Naive thymus-derived CD8-positive, alpha-beta T cell (primary cell): ENCODE measurements at places on chromosomes 6 and 20. TPM values are rescaled to one million over a fixed set of nuclear protein-coding genes. Genes with fewer than 3 reads are reported as not detected.

DNA sequence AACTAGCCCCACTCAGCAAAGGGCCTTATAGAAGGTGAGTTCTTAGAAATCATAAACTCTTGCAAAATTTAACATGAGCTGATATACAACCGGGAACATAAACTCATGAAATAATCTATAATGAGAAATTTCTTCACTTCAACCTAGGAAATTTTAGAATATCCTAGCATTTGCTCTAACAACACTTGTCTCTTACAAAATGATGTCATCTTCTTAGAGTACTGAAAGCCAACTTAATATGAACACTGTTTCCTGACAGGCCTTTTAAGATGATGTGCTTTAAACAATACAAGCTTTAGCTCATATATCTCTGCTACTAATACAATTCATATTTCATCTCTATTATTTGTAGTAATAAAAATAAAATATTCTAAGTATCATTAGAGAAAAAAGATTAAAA, 932 bp downstream of the PACRG start:
- peaks cover 15% of the 10 kb centered on the region for H3K4me1 ChIP-seq
- H3K27me3 ChIP-seq, result no peaks in the 10 kb centered on the region
- peak overlapping the region; percentile 97 for H3K27ac ChIP-seq

DNA sequence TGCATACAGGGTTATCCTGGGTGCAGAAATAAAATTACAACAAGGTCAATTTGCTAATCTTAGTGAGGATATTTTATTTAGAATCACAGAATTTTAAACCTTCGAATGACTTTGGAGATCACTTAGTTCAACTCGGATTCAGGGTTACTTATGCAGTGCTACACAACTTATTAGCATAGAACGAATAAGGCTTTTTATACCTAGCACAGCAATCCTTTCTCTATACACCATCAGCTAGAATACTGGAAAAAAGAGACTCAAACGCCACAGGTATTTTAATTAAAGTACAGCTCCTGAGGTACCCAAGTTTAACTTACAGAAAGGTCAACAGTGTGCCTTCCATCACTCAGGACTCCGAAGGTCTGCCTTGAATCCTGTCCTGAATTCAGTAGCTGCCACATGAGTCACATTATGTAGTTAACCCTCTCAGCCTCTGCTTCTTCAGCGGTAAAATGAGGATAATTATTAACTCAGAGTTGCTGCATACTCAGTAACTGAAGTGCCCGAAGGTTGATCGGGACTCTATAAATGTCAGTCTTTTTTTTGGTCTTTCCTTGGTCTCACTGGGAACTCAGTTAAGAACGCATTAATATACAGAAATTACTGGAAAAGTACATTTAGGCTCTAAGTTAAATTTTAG, 6.0 kb upstream of the QKI start:
- H3K36me3 ChIP-seq, result no peaks in the 10 kb centered on the region

DNA sequence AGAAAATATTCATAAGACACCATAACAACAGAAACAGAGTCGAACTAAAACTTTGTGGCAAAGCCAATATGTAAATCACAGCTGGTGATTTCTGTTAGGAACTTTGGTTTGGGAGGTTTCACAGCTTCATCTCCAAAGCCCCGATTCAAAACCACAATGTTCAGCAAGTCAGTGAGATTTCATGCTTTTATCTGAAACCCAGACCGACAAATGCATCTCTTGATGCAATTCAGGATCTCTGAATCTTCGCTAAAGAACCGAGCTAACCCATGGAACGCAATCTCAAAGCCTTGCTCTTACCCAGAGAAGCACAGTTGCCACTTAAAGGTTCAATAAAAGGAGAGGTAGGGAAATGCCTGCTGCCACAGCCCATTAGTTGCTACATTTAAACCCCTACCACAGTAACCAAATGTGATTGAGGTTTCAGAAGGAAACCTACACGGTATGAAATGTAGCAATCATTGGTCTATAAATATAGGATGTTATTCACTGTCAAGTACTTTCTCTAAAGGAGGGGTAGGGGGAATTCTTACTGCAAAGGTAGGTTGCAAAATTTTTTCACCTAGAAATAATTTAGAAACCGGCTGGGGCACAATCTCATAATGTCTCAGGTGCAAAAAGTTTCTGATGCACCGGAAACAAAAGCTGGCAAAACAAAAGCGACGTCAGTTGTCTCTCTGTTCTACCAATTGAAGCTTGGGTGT, 381.0 kb upstream of the ARID1B start:
- H3K27me3 ChIP-seq, result peaks cover 2% of the 10 kb centered on the region
- H3K4me3 ChIP-seq, result peak overlapping the region; percentile 85
- H3K4me1 ChIP-seq, result peaks cover 20% of the 10 kb centered on the region
- peak; percentile 56 for DNase-seq

GRCh38 chr6:43970913-43971775, 156.1 kb downstream of the MRPL14 start:
- H3K4me1 ChIP-seq, result no peaks in the 10 kb centered on the region
- H3K27ac ChIP-seq, result no peak overlapping the region
- no peaks in the 10 kb centered on the region for H3K36me3 ChIP-seq
- H3K27me3 ChIP-seq, result no peaks in the 10 kb centered on the region

DNA sequence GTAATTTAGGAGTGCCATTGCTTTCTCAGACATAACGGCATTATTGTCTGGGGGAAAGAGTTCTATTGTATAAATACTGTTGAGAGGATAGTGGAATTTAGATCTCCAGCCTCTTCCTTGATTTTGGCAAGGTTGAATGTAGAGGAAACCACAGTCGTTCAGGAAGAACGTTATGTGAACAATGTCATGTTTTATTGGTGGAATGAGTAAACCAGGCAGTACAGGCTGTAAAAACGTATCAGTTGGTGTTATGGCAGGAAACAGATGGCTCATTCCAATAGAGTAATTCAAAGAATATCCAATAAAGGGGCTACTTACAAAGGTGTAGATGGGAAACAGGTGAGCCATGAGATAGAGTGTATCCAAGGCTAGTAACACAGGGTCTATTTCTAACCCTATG, 123.6 kb upstream of the SLC35B3 start:
- H3K27me3 ChIP-seq, result no peaks in the 10 kb centered on the region
- H3K27ac ChIP-seq, result no peak overlapping the region
- no peak overlapping the region for H3K4me3 ChIP-seq
- no peaks in the 10 kb centered on the region for H3K36me3 ChIP-seq

DNA sequence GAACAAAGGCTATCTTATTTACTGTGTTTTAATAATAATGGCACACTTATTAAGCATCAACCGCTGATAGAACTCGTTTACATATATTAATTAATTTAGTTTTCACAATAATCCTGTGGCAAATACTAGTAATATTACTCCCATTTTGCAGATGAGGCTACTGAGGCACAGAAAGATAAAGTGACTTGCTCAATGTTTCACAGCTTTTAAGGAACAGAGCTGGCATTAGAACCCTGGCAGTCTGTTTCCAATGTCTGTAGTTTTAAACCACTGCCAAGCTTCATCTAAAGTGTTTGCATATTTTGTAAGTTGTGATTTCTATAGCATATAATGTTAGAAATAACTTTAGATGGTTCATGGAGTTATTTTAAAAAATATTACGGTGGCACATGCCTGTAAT, 38.4 kb upstream of the LRRC1 start:
- no peaks in the 10 kb centered on the region for H3K4me1 ChIP-seq
- no peaks in the 10 kb centered on the region for H3K36me3 ChIP-seq
- no peak for DNase-seq
- no peak overlapping the region for H3K27ac ChIP-seq

GRCh38 chr20:63534427-63534830, 2.7 kb downstream of the PTK6 start:
- H3K4me1 ChIP-seq, result peaks cover 11% of the 10 kb centered on the region
- no peaks in the 10 kb centered on the region for H3K36me3 ChIP-seq
- DNase-seq, result no peak
- H3K27me3 ChIP-seq, result no peaks in the 10 kb centered on the region
- no peak overlapping the region for H3K27ac ChIP-seq

- no peaks in the 10 kb centered on the region for H3K27me3 ChIP-seq
- no peaks in the 10 kb centered on the region for H3K36me3 ChIP-seq
- H3K27ac ChIP-seq, result no peak overlapping the region
Measured at GRCh38 chr6:134071846-134072245, 19.4 kb upstream of the SLC2A12 start.

GRCh38 chr6:105997482-105997881, 88.7 kb upstream of the PRDM1 start:
- no peak for DNase-seq
- H3K4me1 ChIP-seq, result peaks cover 25% of the 10 kb centered on the region
- H3K27me3 ChIP-seq, result peaks cover 35% of the 10 kb centered on the region
- H3K4me3 ChIP-seq, result no peak overlapping the region
- H3K36me3 ChIP-seq, result no peaks in the 10 kb centered on the region

GRCh38 chr6:63261820-63262219, 50.6 kb downstream of the FKBP1C start:
- no peaks in the 10 kb centered on the region for H3K4me1 ChIP-seq
- no peak overlapping the region for H3K4me3 ChIP-seq
- no peaks in the 10 kb centered on the region for H3K27me3 ChIP-seq
- H3K36me3 ChIP-seq, result no peaks in the 10 kb centered on the region

DNA sequence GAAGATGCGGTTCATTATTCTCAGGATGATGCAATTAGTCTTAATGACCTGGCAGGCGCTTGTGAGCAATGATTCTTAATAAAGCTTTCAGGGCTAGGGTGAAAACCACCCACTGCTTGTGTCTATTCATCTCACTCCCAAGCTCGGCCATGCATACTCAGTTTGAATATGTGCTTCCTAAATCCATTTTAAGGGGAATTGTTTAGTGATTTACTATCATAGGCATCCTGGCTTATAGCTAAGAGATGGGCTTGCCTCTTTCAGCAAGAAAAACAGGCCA, 141.1 kb upstream of the SLC24A3 start:
- no peak overlapping the region for H3K27ac ChIP-seq
- H3K4me3 ChIP-seq, result no peak overlapping the region
- H3K27me3 ChIP-seq, result peaks cover 3% of the 10 kb centered on the region

- H3K36me3 ChIP-seq, result no peaks in the 10 kb centered on the region
- H3K27ac ChIP-seq, result no peak overlapping the region
Measured at GRCh38 chr20:44756956-44757355, 11.3 kb downstream of the KCNK15 start.

CCM2L gene
- not detected for total RNA-seq

PCED1A gene
- 101 TPM for total RNA-seq

VSX1 gene
- not detected for total RNA-seq

TBX18 gene
- not detected for total RNA-seq

PYGB gene
- total RNA-seq, result 54.4 TPM

MC3R gene
- not detected for total RNA-seq

CGA gene
- total RNA-seq, result not detected

SLC22A16 gene
- total RNA-seq, result not detected
